ENCODE measurements at places on chromosomes 1 and 21. TPM values are rescaled to one million over a fixed set of nuclear protein-coding genes. Genes with fewer than 3 reads are reported as not detected.
A peak's percentile ranks its signal among the peaks of the same experiment; 100 is the strongest.

GRCh38 chr1:17438318-17439249 lies 893 bp downstream of the RCC2 start:
- peak; percentile 77 for DNase-seq

DNA sequence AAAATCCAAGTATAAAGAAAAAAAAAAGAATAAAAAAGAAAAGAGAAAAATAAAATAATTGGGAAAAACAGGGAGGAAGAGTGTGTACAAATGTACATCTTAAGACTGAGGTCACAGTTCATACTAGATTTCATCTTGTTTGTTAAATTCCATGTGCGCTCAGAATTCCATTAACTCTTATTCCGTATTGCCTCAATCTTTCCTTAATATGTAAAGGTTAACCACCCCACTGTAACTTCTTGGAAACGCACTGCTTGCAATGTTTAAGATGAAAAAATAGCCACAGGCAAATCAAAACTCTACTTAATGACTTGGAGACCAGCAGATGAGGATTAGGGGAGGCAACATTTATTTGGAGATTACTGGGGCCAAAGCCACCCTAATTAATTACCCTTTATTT lies 23.9 kb upstream of the KCNE1 start:
- no peak for DNase-seq

DNA sequence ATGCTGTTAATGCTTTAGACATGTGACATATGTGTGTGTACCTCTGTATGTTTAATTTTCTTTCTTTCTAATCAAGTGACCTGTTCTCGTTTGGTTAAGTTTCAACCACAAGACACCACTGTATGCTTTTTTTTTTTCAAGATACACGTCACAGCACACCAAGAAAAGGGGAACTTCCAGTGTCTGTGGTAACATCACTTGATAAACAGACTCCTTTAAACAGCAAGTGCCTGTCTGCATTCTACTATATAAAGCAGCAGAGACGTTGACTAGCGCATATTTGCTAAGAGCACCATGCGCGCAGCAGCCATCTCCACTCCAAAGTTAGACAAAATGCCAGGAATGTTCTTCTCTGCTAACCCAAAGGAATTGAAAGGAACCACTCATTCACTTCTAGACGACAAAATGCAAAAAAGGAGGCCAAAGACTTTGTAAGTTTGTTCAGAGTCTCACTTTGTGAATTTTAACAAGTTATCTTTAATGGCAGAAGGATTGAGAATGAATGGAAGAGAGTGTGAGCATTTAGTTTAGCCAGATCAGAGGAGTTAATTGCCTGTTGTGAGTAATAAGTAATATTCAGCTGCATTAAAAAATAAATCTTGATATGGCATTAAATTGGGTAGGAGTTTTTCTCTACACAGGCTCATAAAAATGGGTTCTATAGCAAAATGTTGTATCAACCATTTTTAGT lies at the start of gene RGS1:
RGS1 (plus strand) TSS at position 275 of the 691 bp plus-strand sequence; CDS start at position 295, 20 bp downstream.
- peak; percentile 66 for DNase-seq

DNA sequence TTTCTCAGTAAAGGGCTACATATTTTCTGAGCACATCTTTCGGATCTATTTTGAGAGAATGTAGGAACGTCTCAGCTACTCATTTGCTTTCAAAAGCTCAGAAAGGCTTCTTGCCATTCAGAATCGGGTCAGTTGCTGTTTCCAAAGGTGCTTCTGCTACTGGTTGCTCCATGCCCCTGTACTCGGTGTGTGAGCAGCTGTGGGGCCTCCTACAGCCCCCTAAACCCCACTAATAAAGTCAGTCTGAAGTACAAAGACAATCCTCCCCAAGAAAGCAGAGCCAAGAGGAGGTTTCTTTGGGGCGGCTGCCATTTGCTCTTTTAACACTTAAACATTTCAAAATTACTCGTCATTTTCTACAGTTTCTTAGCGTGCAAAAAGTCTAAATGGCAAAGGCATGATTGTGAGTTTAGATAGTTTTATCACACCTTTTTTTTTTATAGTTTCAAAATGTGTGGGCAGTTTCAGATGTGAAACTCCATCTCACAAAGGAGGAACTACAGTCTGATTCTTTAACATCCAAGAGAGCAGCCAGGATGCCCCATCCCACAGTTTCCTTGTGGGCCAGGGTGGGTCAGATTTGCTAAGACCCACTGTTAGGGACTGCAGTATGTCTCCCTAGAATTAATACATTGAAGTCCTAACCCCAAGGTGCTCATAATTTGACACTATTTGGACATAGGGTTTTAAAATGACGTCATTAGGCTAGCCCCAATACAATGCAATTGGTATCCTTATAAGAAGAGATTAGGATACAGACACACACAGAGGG lies 4.1 kb downstream of the RUNX1 start:
- DNase-seq = no peak

- DNase-seq = no peak
Observed at GRCh38 chr1:80392529-80392928, 1386.0 kb upstream of the ADGRL4 start.

GRCh38 chr1:240413732-240414131 lies 198.2 kb downstream of the GREM2 start:
- no peak for DNase-seq

The IPO9 gene
- 40.8 TPM for total RNA-seq

The IFI44L gene
- total RNA-seq = 0.69 TPM

The WNT4 gene
- total RNA-seq = not detected

The SIM2 gene
- not detected for total RNA-seq
